ENCODE measurements at places on chromosomes 4 and X.

GRCh38 chrX:45735571-45735970 lies 534.9 kb upstream of the DIPK2B start:
- DNase-seq = no peak

GRCh38 chrX:77938083-77938680 lies 27.7 kb downstream of the ATP7A start:
- no peak for DNase-seq

GRCh38 chr4:40804598-40804997 lies 54.8 kb downstream of the NSUN7 start:
- no peak for DNase-seq

DNA sequence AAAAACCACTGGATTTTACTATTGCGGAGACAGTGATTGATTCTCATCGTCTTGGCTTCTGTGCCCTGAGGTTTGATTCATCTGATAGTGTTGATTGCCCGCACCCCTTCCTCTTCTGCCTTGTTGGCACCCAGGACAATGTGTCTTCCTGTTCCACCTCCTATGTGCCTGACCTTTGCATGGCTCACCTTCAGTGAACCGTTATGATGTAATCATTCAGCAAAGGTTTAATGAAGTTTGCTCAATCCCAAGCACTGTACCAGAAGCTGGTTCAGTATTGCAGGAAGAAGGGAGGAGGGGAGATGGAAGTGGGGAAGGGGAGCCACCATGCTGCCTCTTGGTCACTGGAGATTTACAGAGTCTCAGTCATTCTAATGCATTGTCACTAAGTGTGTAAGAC lies 36.3 kb downstream of the PDGFRA start:
- no peak for DNase-seq

- DNase-seq = no peak
Measured at GRCh38 chrX:50073601-50074000, 127.2 kb downstream of the AKAP4 start.

- no peak for DNase-seq
Measured at GRCh38 chr4:47075919-47076318, 44.6 kb downstream of the GABRB1 start.

Measured in CD4-positive, alpha-beta T cell treated with Interleukin-17A for 4 hours (primary cell).